Germinal center (tissue), 1 donor: ENCODE measurements at places on chromosomes 6 and 20.

GRCh38 chr6:169866668-169867521, 115.5 kb downstream of the ERMARD start:
- no peak for DNase-seq

- no peak for DNase-seq
Measured at GRCh38 chr6:138507977-138508675, 8.8 kb upstream of the NHSL1 start.

DNA sequence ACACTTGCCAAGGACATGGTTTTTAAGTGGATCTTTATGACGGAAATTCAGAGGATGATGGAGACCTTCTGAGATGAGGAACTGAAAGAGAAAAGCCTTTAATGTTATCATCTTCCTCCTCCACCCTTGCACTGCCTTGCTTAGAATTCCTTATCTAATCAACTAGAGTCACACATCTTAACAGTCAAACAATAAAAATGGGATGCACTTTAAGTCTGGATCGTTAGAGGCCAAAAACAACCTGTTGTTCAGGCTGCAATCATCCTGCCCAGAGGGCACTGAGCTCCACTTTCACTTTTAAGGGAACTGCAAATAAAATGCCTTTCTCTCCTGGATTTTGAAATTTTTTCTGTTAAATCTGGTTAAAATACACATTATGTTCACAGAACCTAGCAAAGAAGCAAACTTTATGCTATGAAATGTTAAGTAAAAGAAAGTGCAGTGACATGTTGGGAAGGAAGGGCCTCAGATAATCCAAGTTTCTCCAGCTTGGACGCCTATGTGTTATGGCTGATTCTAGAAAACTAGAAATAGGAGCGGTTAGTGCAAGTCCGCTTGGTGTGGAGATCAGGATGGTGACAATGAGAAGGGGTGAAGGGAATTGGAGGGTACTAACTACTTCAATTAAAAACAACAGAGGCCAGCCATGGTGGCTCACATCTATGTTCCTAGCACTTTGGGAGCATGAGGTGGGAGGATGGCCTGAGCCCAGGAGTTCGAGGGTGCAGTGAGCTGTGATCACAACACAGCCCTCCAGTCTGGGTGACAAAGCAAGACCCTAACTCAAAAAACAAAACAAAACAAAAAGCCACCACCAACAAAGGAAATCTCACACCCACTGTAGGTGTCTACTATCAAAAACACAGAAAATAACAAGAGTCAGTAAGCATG, 66.4 kb upstream of the KIF13A start:
- DNase-seq, result no peak

GRCh38 chr6:50851049-50851845, 32.6 kb downstream of the TFAP2B start:
- DNase-seq, result no peak

DNA sequence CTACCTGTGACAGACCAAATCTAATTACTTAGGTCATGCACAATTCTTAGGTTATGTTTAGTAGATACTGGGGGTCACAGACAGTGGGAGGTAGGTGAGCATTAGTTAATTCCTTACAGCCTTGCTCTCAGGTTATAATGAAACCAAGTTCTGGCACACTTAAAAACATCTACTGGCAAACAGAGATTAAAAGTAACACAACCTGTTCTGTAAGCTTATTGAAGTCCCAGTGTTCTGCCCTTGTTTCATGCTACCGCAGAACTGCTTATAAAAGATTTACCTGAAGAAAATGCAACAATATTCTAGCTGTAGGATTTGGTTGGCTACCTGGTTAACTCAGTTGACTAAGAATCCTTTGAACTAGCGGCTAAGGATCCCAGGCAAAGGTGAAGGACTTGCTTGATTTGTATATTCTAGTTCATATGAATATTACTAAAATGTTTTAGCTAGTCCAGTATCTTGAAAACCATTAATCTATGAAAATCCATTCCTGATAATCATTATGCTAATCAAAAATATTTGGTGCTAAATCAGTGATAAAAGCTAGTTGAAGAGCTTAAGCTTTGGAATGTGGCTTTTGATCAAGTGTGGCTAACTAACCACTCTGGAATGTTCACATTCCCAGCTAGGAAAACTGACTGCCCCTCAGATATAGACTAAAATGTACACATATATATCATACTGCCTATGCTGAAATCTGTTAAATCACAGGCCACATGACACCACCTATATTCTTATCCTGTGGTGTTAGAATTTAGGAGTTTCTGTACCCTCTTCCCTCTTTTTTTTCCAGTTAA, 7.2 kb downstream of the PEX3 start:
- DNase-seq, result no peak

DNA sequence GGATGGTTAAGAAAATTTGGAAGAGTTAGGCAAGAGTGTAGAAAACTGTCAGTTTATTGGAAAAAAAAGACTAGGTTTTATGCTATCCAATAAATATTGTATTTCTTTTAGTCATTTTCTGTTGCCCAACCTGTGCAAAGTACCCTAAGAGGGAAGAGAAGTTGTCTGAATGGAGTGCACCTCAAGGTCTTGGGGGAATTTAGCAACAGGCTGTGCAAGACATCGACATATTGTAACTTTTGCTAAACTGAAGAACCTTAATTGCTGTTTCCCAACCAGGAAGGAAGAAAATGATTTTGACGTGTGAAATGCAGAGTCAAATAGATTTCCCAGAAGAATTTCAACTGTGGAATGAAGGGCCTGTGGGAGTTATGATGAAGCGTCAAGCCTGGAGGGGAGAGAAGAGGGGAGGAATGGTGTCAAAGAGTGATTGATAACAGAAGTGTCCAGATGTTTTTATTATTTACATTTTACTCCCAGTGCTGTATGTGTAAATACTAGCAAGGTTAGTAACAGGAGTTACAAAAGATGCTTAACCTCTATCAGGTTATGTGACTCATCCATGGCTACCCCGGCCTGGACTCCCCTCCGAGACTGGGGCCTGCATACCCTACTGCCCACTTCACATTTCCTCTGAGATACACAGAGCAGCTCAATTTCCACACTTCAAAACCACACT, 246.8 kb downstream of the MYLK4 start:
- no peak for DNase-seq

DNA sequence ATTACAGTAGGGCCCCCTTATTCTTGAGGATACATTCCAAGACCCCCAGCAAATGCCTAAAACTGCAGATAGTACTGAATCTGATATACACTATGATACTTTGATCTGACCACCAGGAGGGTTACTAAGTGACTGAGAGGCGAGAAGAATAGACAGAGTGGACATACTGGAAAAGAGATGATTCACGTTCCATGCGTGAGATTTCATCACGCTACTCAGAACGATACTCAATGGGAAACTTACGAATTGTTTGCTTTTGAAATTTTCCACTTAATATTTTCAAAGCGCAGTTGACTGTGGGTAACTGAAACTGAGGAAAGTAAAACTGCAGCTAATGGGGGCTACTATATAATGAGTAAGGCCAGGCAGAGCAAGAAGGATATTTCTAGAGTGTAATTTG, 60.8 kb downstream of the STX11 start:
- no peak for DNase-seq

DNA sequence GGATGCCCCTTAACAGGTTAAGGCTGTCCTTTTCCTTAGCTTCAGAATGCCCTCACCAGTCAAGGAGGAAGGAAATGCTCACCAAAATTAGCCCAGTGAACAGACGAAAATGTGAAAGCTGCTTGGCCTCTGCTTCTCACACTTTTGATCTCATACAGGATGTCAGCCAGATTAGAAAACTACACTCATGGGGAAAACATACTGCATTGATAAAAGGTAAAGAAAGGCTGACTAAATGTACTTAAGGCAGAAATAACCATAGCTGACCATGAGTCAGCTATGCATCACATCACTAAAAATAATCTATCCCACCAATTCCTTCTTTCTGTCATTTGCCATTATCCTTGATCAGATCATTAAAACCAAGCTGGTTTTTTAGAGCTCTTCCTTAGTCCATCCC, 198.4 kb upstream of the TENT5A start:
- DNase-seq, result no peak

- DNase-seq, result no peak
Measured at GRCh38 chr20:56360133-56360907, 1.5 kb downstream of the FAM210B start.

DNA sequence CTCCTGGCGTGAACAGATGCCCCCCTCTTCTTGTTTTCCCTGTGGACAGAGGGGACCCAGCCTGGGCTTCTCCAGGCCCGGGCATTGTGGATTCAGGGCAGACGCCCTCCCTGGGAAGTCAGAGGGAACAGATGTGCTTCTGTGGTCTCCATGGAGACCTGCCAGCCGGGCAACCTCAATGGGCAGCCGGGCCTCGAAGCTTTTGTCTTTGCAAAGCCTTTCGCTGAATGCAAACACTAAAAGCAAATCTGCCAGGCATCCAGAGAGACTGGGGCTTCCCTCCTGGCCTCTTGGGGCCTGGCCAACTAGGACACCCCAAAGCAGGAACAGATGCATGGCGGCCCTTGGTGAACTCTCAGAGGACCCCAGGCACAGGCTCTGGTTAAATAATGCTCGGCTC, 370.0 kb upstream of the SULF2 start:
- DNase-seq, result no peak

- no peak for DNase-seq
Measured at GRCh38 chr20:47508278-47508677, 6.6 kb downstream of the NCOA3 start.

DNA sequence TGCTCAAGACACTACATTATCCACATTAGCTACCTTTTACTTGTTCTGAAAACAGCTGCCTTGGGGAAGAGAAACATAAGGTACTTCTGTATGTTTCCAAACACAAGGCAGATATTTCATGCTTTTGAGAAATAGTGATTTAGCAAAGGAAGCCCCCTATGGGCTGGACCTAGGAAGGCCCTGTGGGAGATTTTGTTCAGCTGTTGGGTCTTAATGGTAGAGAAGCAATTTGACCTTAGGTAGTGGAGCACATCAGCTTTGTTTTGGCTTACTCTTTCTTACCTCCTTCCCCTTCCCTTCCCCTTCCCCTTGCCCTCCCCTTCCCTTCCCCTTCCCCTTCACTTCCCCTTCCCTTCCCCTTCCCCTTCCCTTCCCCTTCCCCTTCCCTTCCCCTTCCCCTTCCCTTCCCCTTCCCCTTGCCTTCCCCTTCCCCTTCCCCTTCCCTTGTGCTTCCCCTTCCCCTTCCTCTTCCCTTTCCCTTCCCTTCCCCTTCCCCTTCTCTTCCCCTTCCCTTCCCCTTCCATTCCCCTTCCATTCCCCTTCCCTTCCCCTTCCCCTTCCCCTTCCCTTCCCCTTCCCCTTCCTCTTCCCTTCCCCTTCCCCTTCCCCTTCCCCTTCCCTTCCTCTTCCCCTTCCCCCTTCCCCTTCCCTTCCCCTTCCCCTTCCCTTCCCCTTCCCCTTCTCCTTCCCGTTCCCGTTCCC, 84.6 kb downstream of the ANKS1A start:
- DNase-seq, result no peak

DNA sequence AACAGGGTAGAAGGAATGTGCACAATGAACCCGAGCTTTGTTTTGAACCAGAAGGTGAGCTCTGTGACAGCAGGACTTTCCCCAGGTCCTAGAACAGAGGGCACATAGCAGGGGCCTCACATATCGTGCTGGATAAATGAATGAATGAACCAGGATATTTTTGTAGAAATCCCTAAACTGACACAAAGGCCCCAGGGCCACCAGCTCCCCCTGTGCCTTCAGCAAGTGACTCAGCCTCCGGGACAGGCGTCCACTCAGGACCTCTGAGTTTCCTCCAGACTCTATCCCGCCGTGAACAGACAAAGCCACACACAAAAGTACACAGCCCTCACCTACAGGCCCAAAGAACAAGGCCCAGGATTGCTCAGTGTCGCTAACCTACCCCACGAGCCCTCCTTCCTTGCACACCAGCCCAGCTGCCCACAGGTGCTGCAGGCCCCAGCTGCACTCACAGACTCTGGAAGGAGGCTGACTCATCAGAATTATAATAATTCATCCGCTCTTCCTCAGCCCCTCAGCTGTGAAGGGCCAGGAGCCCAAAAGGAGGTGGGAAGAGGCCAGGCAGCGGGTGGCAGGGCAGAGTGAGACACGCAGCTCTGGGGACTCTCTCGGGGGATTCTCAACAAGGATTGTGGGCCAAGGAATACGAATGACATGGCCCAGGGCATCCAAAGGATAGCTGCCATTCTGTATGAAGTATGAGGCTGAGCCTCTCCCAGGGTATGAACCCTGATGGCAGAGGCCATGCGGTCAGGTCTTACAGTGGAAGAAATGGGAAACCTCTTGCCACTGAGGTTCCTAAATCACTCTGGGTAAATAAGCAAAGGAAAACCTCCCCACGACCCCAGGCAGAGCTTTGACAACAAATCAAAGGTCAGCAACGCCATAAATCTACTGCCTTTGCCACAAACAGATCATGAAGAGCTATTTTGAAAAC, 40.9 kb downstream of the SUMO4 start:
- no peak for DNase-seq

- DNase-seq, result no peak
Measured at GRCh38 chr20:24766143-24766527, 182.9 kb upstream of the CST7 start.

DNA sequence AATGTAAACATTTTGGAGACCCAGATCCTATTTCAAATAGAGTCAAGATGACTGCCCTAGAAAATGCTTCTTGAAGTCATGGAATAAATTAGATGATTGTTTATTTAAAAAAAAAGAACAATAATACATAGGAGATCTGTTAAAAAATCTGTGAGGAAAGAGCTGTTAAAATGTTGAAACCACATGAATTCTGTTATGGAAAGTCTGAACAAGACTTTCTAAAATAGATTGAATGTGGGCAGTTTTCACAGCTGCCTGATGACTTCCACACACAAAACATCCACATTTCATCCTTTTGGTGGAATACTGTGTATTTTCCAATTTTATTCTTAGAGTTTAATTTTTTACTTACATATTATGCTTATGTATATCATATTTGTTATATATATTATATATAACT, 186.1 kb downstream of the LAMA2 start:
- DNase-seq, result no peak

DNA sequence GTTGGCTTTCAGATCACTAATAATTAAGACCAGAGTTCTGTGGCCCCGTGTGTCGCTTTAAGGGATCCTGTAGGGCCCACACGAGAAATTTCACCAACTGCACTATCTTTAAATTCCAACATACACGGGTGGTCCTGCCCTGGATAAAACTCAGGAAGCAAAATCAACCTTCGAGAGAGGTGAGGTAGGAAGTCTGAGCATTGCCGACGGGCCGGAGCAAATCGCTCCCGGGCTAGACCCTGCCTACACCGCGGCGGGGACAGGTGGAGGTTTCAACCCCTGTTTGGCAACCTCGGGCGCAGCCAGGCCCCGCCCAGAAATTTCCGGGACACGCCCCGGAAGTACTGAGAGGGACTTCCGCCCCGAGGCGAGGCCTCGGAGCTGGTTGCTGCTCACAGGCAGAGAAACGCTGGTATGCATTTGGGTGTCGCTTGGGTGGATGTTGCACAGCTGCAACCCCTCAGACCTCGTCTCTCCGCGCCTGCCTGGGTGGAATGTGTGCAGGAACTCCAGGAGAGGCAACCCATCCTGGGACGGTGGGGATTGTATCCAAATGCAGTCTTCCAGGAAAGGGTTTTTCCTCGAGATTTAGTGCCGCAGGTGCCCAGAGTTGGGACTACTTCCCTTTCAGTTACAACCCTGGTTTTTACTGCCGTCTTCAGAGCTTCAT, 19.9 kb downstream of the ZKSCAN8 start:
- peak; percentile 74 for DNase-seq

- DNase-seq, result no peak
Measured at GRCh38 chr6:108285381-108285780, 9.5 kb upstream of the AFG1L start.

GRCh38 chr6:37019065-37019450, 13.6 kb downstream of the FGD2 start:
- DNase-seq, result no peak

GRCh38 chr6:43604174-43604573, 24.9 kb downstream of the GTPBP2 start:
- DNase-seq, result no peak

- no peak for DNase-seq
Measured at GRCh38 chr20:63823691-63824311, 7.3 kb downstream of the ZBTB46 start.
